Activated CD4-positive, alpha-beta memory T cell treated with anti-CD3 and anti-CD28 coated beads for 36 hours (primary cell): ENCODE measurements at places on chromosomes 12 and 14. TPM values are rescaled to one million over a fixed set of nuclear protein-coding genes. Genes with fewer than 3 reads are reported as not detected.

The GPD1 gene
- total RNA-seq: 0.34 TPM

The TAC3 gene
- not detected for total RNA-seq

The CABP1 gene
- total RNA-seq: 0.29 TPM

The KRT74 gene
- not detected for total RNA-seq

The CLEC1B gene
- not detected for total RNA-seq

The TRPV4 gene
- not detected for total RNA-seq

The CFAP251 gene
- 1.3 TPM for total RNA-seq

The TCL1B gene
- total RNA-seq: not detected

The TMEM106C gene
- total RNA-seq: 182 TPM

The PPP4R4 gene
- total RNA-seq: 19.2 TPM

The LRTM2 gene
- not detected for total RNA-seq

The MANSC1 gene
- 2.2 TPM for total RNA-seq

GRCh38 chr12:120247621-120248030 lies 17.9 kb downstream of the PXN start:
- DNase-seq: no peak
- H3K4me3 ChIP-seq: no peak overlapping the region
- H3K4me1 ChIP-seq: peaks cover 69% of the 10 kb centered on the region
- H3K27me3 ChIP-seq: no peaks in the 10 kb centered on the region
- H3K36me3 ChIP-seq: peaks cover 3% of the 10 kb centered on the region
- H3K27ac ChIP-seq: peak overlapping the region; percentile 44

- H3K4me1 ChIP-seq: peaks cover 25% of the 10 kb centered on the region
- no peaks in the 10 kb centered on the region for H3K36me3 ChIP-seq
- no peaks in the 10 kb centered on the region for H3K27me3 ChIP-seq
- H3K27ac ChIP-seq: peak overlapping the region; percentile 23
- no peak overlapping the region for H3K4me3 ChIP-seq
These were observed 18.3 kb upstream of the NEMF start for GRCh38 chr14:49870908-49871307.

DNA sequence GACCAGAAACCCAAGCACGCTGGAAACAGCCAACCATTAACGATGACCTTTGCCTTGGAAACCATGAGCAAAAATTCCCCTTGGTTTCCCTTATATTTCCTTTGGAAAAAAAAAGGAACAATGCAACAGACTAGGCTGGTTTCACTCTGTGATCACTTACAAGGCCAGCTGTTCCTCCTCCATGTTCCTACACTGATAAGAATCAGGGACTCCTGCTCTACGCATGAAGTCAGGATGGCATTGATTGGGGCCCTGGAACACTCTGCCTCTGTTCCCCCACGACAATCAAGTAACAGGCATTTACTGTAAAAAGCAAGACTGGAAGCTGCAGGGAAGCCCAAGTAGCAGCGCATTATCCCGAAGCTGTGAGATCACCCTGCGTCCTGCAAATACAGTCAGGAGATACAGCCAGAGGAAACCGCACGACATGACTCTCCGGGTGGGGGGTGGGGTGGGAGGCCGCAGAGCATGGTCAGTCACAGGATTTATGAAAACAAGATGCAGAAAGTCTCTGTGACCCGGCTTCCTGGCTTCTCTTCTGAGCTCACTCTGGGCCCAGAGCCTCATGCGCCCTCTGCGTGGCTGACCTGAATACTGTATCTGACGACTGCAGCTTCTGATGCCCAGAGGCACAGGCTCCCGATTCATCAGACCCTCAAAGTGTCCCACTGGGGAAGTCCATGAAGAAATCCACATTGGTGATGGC lies 31.1 kb downstream of the SSH1 start:
- no peak overlapping the region for H3K4me3 ChIP-seq
- H3K27me3 ChIP-seq: no peaks in the 10 kb centered on the region
- no peak for DNase-seq
- H3K27ac ChIP-seq: peak overlapping the region; percentile 43
- peaks cover 33% of the 10 kb centered on the region for H3K36me3 ChIP-seq
- peaks cover 42% of the 10 kb centered on the region for H3K4me1 ChIP-seq

GRCh38 chr14:75628816-75629215 lies 31.9 kb downstream of the ERG28 start:
- H3K27ac ChIP-seq: no peak overlapping the region
- H3K27me3 ChIP-seq: no peaks in the 10 kb centered on the region
- peaks cover 3% of the 10 kb centered on the region for H3K36me3 ChIP-seq
- H3K4me3 ChIP-seq: no peak overlapping the region

- H3K36me3 ChIP-seq: no peaks in the 10 kb centered on the region
- H3K27me3 ChIP-seq: peaks cover 14% of the 10 kb centered on the region
- no peak for DNase-seq
- H3K4me3 ChIP-seq: no peak overlapping the region
- H3K27ac ChIP-seq: no peak overlapping the region
These were observed 138.3 kb downstream of the TMEM121 start for GRCh38 chr14:105664691-105665090.

- no peak overlapping the region for H3K27ac ChIP-seq
- no peak overlapping the region for H3K4me3 ChIP-seq
- no peaks in the 10 kb centered on the region for H3K36me3 ChIP-seq
- H3K27me3 ChIP-seq: no peaks in the 10 kb centered on the region
These were observed 592.9 kb upstream of the FBXO33 start for GRCh38 chr14:40025101-40025500.

- DNase-seq: no peak
- no peaks in the 10 kb centered on the region for H3K4me1 ChIP-seq
- no peak overlapping the region for H3K4me3 ChIP-seq
- no peak overlapping the region for H3K27ac ChIP-seq
- no peaks in the 10 kb centered on the region for H3K36me3 ChIP-seq
These were observed 89.1 kb downstream of the STXBP6 start for GRCh38 chr14:24960816-24961215.

GRCh38 chr12:97452839-97453238 lies 9.8 kb upstream of the RMST start:
- DNase-seq: no peak
- no peaks in the 10 kb centered on the region for H3K4me1 ChIP-seq
- H3K36me3 ChIP-seq: no peaks in the 10 kb centered on the region
- no peak overlapping the region for H3K27ac ChIP-seq
- H3K27me3 ChIP-seq: no peaks in the 10 kb centered on the region
- H3K4me3 ChIP-seq: no peak overlapping the region

- no peaks in the 10 kb centered on the region for H3K27me3 ChIP-seq
- H3K4me1 ChIP-seq: peaks cover 16% of the 10 kb centered on the region
- H3K27ac ChIP-seq: no peak overlapping the region
- no peak overlapping the region for H3K4me3 ChIP-seq
- DNase-seq: no peak
- peaks cover 3% of the 10 kb centered on the region for H3K36me3 ChIP-seq
These were observed 20.7 kb downstream of the ATXN2 start for GRCh38 chr12:111578276-111578970.

DNA sequence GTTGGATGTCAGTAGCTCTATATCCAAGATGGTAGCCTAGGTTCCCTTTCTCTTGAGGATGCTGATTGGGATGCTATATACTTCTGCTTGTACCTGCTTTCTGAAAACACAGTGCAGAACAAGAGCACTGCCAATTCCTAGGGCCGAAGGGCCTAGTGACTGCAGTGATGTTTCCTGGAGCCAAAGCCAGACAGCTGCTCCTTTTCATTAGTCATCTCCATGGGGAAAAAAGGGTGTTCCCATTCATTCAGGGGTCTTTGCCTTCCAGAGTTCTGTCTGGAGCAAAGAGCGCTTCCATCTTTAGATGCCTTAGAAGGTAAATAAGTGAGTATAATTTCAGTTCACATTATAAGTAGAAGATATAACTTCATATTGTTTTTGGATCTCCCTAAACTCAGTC lies 85.5 kb downstream of the PTPRB start:
- H3K36me3 ChIP-seq: no peaks in the 10 kb centered on the region
- no peak overlapping the region for H3K4me3 ChIP-seq
- peaks cover 9% of the 10 kb centered on the region for H3K27me3 ChIP-seq
- H3K4me1 ChIP-seq: no peaks in the 10 kb centered on the region
- no peak for DNase-seq

GRCh38 chr14:24775950-24776349 lies 142.0 kb upstream of the GZMB start:
- no peaks in the 10 kb centered on the region for H3K4me1 ChIP-seq
- no peak overlapping the region for H3K27ac ChIP-seq
- H3K36me3 ChIP-seq: no peaks in the 10 kb centered on the region
- H3K27me3 ChIP-seq: peaks cover 7% of the 10 kb centered on the region
- DNase-seq: no peak

DNA sequence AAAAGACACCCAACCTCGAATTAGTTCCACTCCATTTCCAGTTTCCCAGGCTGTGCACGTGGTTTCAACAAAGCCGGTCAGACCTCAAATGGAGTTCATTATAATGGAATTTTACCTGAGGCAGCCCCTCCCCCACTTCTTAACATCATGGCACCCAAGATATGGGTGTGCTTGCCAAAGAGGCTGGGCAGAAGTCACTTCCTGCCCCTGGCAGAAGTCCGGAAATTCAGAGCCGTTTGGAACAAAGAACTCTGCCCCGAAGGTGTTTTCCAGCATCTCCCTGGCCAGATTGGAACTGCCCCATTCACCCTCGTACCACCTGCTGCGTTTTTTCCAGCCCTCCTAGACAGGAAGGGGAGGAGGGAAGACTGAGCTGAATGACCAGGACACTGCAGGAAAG lies 8.2 kb downstream of the VDR start:
- no peak for DNase-seq
- H3K4me3 ChIP-seq: no peak overlapping the region
- peaks cover 91% of the 10 kb centered on the region for H3K36me3 ChIP-seq

GRCh38 chr14:51784466-51784865 lies 75.9 kb upstream of the GNG2 start:
- peaks cover 17% of the 10 kb centered on the region for H3K27me3 ChIP-seq
- peaks cover 4% of the 10 kb centered on the region for H3K36me3 ChIP-seq
- H3K27ac ChIP-seq: no peak overlapping the region
- H3K4me1 ChIP-seq: peaks cover 19% of the 10 kb centered on the region
- no peak for DNase-seq

DNA sequence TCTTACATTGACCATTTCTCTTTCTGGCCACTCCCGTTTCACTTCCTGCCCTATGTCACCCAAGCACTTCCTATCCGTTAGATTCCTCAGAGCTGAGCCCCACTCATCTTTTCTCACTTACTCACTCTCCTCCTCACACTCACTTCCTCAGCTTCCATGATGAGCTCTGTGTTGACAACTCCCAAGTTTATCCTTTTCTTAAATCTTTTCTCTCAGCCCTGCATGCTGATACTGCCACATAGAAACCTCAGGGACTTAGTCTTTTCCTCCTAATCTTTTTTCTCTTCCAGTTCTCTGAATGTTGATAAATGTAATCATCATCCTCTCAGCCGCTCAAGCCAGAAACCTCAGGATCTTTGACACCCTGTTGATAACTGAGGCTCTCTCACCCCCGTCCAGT lies 99.6 kb downstream of the ANO6 start:
- peaks cover 26% of the 10 kb centered on the region for H3K36me3 ChIP-seq
- no peak for DNase-seq
- H3K27ac ChIP-seq: no peak overlapping the region
- peaks cover 3% of the 10 kb centered on the region for H3K4me1 ChIP-seq
- H3K27me3 ChIP-seq: no peaks in the 10 kb centered on the region
- H3K4me3 ChIP-seq: no peak overlapping the region

- no peak overlapping the region for H3K4me3 ChIP-seq
- no peak overlapping the region for H3K27ac ChIP-seq
- peaks cover 11% of the 10 kb centered on the region for H3K27me3 ChIP-seq
- DNase-seq: no peak
These were observed 29.6 kb upstream of the NTF3 start for GRCh38 chr12:5402009-5402935.

- no peak overlapping the region for H3K4me3 ChIP-seq
- H3K27me3 ChIP-seq: no peaks in the 10 kb centered on the region
- no peak overlapping the region for H3K27ac ChIP-seq
- DNase-seq: no peak
- peaks cover 30% of the 10 kb centered on the region for H3K4me1 ChIP-seq
- peaks cover 23% of the 10 kb centered on the region for H3K36me3 ChIP-seq
These were observed 8.5 kb downstream of the MAPKAPK5 start for GRCh38 chr12:111850526-111850925.

DNA sequence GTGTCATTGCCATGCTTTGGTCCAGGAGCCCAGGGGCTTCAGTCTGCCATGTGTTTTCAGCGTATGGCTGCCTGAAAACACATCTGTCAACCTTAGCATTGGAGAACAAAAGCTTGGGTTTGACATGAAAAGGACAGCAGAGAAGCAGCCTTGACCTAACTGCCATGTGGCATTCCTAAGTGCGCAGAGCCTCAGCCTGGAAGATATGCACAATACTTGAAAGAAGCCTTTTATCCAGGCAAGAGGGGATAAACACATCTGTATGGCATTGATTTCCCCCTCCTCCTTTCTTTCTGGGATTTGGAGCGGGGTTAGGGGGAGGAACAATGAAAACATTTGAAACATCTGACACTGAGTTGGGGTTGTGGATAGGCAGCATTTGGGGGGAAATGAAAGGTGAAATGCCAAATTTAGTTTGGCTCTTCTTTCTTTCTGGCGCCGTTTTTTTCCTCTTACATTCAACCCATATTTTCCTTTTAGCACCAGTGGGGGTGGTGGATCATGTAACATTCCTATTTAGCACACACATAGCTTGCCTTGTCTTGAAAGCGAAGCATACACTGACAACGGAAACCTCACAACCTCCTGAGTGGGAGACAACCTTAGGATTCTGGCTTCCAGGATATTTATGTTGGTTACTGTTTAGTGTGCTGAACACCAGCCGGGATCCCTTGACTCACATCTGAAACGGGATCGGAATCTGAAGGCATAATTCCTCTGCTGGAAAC lies 177.0 kb downstream of the C12orf75 start:
- H3K4me3 ChIP-seq: no peak overlapping the region
- DNase-seq: no peak
- no peaks in the 10 kb centered on the region for H3K4me1 ChIP-seq
- H3K36me3 ChIP-seq: no peaks in the 10 kb centered on the region
- no peak overlapping the region for H3K27ac ChIP-seq

- peaks cover 6% of the 10 kb centered on the region for H3K27me3 ChIP-seq
- DNase-seq: no peak
- no peaks in the 10 kb centered on the region for H3K36me3 ChIP-seq
- no peak overlapping the region for H3K4me3 ChIP-seq
- H3K27ac ChIP-seq: no peak overlapping the region
- peaks cover 48% of the 10 kb centered on the region for H3K4me1 ChIP-seq
These were observed 12.0 kb upstream of the IL26 start for GRCh38 chr12:68237619-68238018.

DNA sequence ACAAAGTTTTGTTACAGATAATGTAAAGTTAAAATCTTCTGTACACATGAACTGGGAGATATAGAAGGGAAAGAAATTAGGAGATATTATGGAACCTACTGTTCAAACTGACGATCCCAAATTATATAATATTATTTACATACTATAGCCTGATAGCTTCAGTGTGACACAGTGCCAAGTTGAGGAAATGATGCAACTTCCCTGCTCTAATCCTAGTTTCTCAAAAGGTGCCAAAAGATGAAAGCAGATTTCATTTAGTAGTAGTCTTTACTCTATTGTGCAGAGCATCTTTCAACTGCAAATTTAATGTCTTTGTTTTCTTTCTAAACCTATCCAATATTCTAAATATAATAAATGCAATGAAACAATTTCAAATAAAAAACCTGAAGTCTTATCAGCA lies 46.9 kb downstream of the COCH start:
- DNase-seq: no peak
- H3K27me3 ChIP-seq: no peaks in the 10 kb centered on the region
- no peak overlapping the region for H3K4me3 ChIP-seq
- H3K4me1 ChIP-seq: peaks cover 8% of the 10 kb centered on the region
